Smooth muscle cell of trachea (primary cell): ENCODE measurements at places on chromosomes 5 and 9. TPM values are rescaled to one million over a fixed set of nuclear protein-coding genes. Genes with fewer than 3 reads are reported as not detected.

FAM221B gene
- not detected in 2 replicates for total RNA-seq

MSX2 gene
- 1.9 and 15.9 TPM in 2 replicates for total RNA-seq

NR2F1 gene
- total RNA-seq: 55.4 and 99.6 TPM in 2 replicates

LCN15 gene
- total RNA-seq: under 0.01 TPM in 1 of 2 replicates, not detected in the other

FCN2 gene
- total RNA-seq: not detected in 2 replicates

SHC3 gene
- total RNA-seq: 24.9 and 61.4 TPM in 2 replicates

PTGER4 gene
- total RNA-seq: 10.3 and 23.3 TPM in 2 replicates

PCDHGA10 gene
- 13.8 and 14.7 TPM in 2 replicates for total RNA-seq

EQTN gene
- total RNA-seq: not detected in 2 replicates

ZNF474 gene
- total RNA-seq: 0.33 TPM in 1 of 2 replicates, not detected in the other

DIPK1B gene
- 0.58 and 2.2 TPM in 2 replicates for total RNA-seq

C9 gene
- total RNA-seq: under 0.01 TPM in 1 of 2 replicates, not detected in the other

LCP2 gene
- total RNA-seq: not detected in 2 replicates

ADAMTS13 gene
- total RNA-seq: 2.2 and 6.0 TPM in 2 replicates

WDR38 gene
- total RNA-seq: not detected in 2 replicates

ZDHHC11 gene
- 0.87 and 2.8 TPM in 2 replicates for total RNA-seq

OTULIN gene
- total RNA-seq: 24.1 and 28.4 TPM in 2 replicates

GPR21 gene
- total RNA-seq: 0.17 and 1.0 TPM in 2 replicates

PDLIM7 gene
- total RNA-seq: 79.7 and 108 TPM in 2 replicates

OBP2A gene
- total RNA-seq: not detected in 2 replicates

GPRIN1 gene
- total RNA-seq: 6.3 and 7.4 TPM in 2 replicates

EMB gene
- 8.3 and 13.7 TPM in 2 replicates for total RNA-seq

GLRA1 gene
- not detected in 2 replicates for total RNA-seq

PCDHA8 gene
- total RNA-seq: under 0.01 and 0.15 TPM in 2 replicates

OR1Q1 gene
- total RNA-seq: not detected in 2 replicates

SLCO4C1 gene
- total RNA-seq: not detected in 2 replicates

PCDHB8 gene
- total RNA-seq: 0.50 TPM in 1 of 2 replicates, not detected in the other

FOXI1 gene
- total RNA-seq: not detected in 2 replicates

TAF1L gene
- under 0.01 TPM in 2 replicates for total RNA-seq

AJM1 gene
- 1.6 and 2.2 TPM in 2 replicates for total RNA-seq

SOX30 gene
- total RNA-seq: under 0.01 TPM in 1 of 2 replicates, not detected in the other

TLX3 gene
- not detected in 2 replicates for total RNA-seq
